ENCODE measurements at places on chromosomes 3 and 15.

DNA sequence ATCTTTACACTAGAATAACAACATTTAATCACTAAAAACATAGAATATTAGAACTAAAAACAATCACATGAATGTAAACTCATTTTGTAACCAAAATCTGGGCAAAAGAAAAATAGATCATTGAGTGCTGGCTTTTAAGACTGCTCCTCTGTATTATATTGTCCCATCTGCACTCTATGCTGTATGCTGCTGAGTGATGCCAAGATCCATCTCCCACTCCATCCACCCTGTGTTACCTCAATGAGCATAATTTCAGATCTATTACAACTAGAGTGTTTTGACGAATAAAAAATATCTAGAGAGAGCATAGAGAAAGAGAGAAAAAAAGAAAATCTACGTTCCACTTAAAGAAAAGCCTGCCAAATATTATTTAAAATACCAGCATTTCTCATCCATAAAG lies 1060.4 kb downstream of the ZPLD1 start:
- DNase-seq: no peak

- no peak for DNase-seq
Measured at GRCh38 chr3:134799393-134799792, 4.3 kb downstream of the EPHB1 start.

- DNase-seq: no peak
Measured at GRCh38 chr3:113079218-113079961, 88.6 kb downstream of the GTPBP8 start.

DNA sequence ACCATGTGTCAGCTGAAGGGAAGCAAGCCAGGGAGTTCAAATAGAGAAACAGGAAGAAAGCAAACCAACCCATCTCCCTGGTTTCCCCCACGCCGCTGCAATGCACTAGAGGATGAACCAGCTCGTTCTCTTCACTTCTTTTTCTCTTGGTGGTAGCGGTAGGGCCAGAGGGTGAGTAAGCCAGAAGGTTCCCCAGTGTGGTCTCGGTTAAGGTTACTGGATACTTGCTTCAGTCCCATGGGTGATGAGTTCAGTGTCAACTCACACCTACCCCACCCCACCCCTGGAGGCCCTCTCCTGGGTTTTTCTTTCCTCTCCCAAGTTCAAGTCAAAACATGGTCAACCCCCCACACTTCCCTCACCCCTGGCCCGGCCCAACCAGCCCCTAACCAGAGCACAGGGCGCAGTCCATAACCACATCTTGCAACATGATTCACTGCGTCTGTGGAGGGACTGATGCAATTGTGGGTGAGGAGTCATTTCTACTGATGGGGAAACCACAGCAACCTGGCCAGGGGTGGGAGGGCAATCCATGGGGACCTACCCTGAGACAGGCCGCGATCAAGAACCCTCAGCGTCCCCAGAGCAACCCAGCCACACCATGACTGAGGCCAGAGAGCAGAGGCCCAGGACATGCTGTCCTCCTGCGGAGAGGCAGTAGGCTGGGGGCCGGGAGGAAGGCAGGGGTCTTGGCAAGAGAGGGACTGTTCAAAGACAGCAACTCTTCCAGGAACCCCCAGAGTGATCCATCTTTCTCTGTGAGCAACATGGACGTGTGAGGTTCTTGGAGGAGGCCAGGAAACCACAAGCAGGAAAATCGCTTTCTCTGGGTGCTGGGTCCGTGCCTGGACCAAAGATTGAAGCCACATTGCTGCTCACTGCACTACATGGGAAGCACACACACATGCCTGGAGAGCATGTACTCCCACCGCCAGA lies 276.6 kb downstream of the UACA start:
- DNase-seq: peak; percentile 93

GRCh38 chr15:59353994-59354416 lies 18.7 kb downstream of the MYO1E start:
- DNase-seq: no peak

DNA sequence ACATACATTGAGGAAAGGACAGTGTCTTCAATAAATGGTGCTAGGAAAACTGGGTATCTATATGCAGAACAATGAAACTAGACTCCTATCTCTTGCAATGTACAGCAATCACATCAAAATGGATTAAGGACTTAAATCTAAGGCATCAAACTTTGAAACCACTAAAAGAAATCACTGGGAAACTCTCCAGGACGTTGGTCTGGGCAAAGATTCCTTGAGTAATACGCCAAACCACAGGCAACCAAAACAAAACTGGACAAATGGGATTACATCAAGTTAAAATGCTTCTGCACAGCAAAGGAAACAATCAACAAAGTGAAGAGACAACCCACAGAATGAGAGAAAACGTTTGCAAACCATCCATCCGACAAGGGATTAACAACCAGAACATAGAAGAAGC lies 14.5 kb downstream of the LAMP3 start:
- no peak for DNase-seq

DNA sequence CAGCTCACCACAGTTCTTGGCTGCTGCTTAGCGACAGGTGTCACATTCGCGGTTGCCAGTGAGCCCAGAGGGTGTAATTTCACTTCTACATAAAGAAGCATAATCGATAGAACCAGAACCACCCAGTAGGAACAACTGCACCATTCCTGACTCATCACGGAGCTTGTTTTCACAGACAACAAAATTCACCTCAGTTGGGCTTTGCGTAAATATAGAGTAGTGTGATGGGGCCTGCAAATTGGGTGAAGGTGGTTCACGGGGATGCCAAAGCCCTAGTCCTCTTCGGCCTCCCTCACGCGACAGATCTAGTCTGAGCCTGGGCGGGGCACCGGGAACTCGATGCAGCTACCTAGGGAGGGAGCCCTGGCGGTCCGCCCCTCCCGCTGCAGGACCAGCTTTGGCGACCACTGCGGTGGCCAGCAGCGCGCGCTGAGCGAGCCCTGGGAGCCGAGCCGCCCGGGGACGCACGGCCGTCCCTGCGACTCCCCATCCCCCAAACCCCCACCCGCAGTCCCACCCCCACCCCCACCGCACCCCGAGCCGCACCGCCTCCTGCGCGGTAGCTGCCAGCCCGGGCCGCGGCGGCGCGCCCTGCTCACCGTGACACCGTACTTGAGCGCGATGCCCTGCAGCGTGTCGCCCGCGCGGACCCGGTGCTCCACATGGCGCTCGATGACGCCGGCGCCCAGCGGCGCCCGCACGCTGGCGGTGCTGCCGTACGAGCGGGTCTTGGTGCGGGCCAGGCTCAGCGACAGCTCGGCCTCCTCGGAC lies 519 bp downstream of the LYSMD2 start:
- peak; percentile 40 for DNase-seq

DNA sequence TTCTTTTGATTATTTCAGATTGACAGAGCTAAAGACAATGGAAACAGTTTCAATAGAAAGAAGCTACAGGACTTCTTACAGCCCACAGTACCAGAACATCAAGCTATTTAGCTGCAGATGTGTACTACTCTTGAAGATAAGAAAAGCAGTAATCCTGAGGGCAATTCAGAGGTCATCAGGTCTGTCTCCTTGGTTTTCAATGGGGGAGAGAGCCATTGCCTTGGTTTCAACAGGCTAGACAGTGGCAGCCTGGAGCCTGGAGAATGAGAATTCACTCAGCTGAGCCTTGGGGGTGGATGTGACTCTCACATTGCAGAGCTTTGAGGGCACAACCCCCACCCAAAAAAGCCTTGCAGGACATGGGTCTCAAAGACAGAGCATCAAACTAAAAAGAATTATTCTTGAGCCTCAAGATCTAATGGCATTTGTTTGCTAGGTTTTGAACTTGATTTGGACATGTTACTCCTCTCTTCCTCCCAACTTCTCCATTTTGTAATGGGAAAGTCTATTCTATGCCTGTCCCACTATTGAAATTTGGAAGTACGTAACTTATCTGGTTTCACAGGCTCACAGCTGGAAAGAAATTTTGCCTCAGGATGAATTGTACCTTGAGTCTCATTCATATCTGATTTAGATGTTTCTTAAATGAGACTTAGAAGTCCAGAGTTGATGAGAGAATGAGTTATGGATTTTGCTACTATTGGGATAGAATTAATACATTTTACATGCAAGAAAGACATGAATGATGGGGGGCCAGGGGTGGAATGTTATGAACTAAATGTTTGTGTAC lies 36.9 kb downstream of the PLSCR1 start:
- no peak for DNase-seq

DNA sequence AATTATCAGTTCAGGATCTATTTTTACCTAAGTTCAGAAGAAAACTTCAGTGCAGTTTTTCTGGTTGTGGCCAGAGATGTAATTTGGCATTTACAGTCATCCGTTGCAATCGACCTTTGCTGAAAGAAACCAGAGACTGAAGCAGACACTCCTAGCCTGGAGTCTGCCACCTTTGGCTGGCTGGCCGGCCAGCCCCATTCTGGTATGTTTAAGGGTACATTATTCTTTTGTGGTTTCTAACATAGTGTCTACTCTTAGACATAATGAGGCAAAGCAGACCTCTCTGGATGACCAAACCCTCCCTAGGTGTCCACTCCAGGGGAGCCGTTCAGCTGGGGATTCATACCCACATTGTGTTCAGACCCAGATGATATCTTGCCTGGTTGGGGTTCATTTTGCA lies 275.9 kb upstream of the TPM1 start:
- no peak for DNase-seq

- peak; percentile 78 for DNase-seq
Measured at GRCh38 chr3:42036483-42036823, 54.7 kb upstream of the TRAK1 start.

- DNase-seq: no peak
Measured at GRCh38 chr15:73349191-73349590, 19.6 kb downstream of the HCN4 start.

GRCh38 chr3:183809270-183809669 lies 16.1 kb downstream of the MAP6D1 start:
- DNase-seq: no peak

Measured in suppressor macrophage treated with lipopolysaccharide for 1 hour (primary cell).